Endothelial cell (in vitro differentiated cells): ENCODE measurements at places on chromosomes 5 and 9.

DNA sequence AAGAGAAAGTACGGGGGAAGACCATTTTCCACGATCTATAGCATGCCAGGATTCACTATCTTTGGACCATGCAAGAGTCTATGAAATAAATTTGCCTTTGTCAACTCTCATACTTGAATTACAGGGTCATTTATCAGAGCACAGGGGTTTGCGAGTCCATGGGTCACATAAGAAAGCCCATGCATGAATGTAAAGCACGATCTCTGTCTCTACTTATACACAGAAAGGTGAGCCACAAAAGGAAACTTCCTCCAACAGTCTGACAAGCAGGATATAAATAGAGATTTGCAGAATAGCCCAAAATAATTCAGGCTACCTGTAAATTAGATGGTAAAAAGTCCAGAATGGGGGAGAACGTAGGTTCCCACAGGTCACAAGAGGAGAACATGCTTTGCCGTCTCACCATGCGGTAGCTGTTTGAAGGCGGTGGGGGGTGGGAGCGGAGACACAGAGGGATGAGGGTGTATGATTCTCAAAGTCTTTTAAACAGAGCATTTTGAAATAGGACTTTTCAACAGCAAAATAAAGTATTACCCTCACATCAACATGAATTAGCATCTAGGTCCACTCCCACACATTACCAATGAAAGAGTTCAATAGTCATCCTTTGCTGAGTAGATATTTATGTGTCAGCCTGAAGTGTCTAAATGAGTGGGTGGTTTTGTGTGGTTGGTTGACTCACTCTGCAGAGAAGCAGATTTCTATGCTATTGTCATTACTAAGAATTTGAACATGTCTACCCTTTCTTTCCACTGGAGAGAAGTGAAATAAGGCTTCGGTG lies 279.7 kb downstream of the EBF1 start:
- DNase-seq: no peak

- no peak for DNase-seq
Measured at GRCh38 chr5:39148983-39149534, 70.3 kb downstream of the FYB1 start.

DNA sequence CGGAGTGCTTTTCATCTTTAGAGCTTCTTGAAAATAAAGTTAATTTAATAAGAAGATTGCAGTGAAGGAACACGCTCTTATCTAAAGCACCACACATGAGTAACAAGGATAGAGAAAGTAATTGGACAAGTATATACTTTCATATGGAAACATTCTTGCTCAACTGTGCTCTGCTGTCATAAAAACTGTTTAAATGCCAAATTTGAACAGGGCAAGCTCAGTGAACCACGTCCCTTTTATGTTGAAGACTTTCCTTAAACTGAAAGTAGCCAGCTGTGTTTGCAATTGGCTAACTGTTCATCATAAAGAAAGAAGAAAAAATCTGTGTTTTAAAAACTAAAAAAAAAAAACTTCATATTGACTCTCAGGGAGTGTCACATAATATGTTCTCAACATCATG lies 1610.7 kb upstream of the C9orf72 start:
- no peak for DNase-seq

- no peak for DNase-seq
Measured at GRCh38 chr5:24102010-24102409, 542.8 kb downstream of the CDH10 start.

- DNase-seq: no peak
Measured at GRCh38 chr5:1553539-1554409, 30.0 kb upstream of the LPCAT1 start.

GRCh38 chr9:8456344-8456743 lies 656.8 kb upstream of the DMAC1 start:
- DNase-seq: no peak

GRCh38 chr5:915946-916345 lies 23.3 kb downstream of the TRIP13 start:
- DNase-seq: no peak

DNA sequence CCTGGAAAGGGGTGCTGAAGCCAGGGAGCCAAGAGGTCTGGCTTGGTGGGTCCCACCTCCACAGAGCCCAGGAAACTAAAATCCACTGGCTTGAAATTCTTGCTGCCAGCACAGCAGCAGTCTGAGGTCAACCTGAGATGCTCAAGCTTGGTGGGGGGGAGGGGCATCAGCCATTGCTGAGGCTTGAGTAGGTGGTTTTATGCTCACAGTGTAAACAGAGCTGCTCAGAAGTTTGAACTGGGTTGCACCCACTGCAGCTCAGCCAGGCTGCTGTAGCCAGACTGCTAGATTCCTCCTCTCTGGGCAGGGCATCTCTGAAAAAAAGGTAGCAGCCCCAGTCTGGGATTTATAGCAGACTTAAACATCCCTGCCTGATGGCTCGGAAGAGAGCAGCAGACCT lies 55.5 kb upstream of the FBXL17 start:
- no peak for DNase-seq

- no peak for DNase-seq
Measured at GRCh38 chr5:125411071-125411743, 664.8 kb upstream of the ZNF608 start.

DNA sequence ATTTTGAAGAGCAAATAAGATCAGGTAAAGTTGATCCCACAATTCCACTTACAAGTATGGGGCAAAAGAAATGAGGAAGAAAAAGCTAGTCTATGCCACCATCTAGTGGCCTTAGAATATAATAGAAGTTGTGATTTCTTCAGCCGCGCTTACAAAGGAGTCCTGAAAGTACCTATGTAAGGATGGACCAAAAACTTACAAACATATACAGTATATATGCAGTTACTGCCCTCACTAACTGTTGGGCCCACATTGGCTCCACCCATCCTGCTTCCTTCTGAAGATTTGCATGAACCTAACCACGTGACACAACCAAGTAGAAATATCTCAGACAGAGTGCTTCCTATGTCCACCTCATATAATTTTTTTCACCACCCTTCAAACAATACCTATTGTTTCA lies 11.7 kb upstream of the OR13D1 start:
- DNase-seq: no peak

- DNase-seq: peak; percentile 20
Measured at GRCh38 chr5:172683645-172684471, 42.8 kb downstream of the NEURL1B start.

DNA sequence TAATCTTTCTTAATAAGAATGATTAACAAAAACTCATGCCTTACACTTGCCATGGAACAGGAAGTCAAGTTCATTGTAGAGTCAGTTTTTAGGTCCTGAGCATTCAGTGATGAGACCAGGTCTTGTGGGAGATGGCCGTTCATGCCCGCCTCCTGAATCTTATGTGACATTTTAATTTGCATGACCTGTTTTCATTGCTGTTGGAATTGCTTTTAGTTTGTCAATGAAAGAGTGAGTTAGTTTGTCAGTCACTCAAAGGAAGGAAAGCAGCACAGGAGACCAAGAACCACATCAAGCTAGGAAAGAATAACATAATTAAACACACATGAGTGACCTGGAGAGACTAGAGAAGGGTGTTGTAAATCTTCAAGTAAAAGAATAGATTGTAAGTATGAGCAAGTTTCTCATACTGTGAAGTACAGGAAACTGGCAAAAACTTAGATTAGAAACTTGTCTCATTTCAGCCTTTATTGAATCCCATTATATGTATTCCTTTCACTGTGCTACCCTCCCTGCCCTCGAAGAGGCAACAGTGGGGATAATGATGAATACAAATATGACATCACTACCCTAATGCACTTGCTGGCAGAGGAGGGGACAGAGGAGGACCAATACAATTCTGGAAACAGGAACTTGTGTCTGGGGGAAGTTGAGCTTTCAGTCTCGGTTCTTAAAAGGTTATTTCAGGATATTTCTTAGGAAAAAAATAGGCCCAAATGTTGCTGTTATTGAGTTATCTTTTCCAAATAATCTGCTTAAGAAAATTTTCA lies 64.3 kb upstream of the C6 start:
- no peak for DNase-seq
